CD4-positive, alpha-beta T cell (primary cell): ENCODE measurements at places on chromosomes 7 and 10.

DNA sequence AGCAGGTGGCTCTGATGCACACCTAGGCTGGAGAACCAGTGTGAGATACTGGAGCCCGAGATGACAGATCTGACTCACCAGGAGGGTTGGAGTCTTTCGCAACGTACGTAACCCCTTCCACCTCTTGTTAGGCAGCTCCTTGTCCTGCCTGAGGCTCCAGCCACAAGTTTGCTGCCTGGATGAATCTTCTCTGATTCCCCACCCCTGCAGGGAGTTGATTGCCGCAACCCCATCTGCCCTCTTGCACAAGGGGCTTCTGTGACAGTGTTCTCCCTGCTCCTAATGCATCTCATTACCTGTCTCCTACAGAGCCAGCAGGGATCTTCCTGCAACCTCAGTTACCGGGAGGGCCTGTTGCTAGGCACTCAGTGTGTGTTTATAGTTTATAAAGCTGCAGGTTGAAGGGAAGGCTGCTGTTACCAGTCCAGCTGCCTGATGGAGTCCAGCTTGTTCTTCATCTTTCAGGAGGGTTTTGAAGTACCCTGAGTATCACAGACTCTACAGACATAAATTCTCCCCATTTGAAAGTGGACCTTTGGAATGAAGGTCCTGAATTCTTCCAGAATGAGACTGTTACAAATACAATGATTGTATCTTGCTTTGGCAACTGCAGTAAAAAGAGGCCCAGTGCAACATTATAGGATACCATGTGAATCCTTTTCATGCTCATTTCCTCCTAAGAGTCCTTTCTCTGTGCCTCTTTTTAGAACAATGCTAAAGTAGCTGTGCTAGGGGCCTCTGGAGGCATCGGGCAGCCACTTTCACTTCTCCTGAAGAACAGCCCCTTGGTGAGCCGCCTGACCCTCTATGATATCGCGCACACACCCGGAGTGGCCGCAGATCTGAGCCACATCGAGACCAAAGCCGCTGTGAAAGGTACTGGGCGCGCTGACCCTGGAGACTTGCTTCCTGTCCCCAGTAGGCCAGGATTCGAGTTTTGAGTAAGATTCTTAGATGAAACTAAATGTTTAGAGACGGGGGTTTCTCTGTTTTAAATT is 6.5 kb downstream of the MDH2 start:
- no peak for DNase-seq

GRCh38 chr10:73219384-73219783 is 27.7 kb downstream of the DNAJC9 start:
- DNase-seq: no peak

DNA sequence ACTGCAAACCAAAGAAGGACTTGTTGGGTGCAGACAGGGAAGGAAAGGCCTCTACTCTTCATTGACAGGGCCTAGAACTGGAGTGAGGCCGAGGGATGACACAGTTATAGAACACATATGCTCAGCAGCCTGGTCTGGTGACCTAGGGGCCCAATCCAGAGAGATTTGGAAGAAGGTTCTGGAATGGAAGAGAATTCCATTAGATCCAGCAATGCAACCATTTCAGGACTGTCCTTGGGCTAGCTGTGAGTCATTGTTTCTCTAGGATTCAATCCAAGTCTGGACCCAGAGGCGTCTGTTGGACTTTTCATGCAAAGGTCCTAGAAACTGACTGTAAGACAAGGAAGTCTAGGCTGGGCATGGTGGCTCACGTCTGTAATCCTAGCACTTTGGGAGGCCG is 59.2 kb downstream of the WIPF3 start:
- no peak for DNase-seq

DNA sequence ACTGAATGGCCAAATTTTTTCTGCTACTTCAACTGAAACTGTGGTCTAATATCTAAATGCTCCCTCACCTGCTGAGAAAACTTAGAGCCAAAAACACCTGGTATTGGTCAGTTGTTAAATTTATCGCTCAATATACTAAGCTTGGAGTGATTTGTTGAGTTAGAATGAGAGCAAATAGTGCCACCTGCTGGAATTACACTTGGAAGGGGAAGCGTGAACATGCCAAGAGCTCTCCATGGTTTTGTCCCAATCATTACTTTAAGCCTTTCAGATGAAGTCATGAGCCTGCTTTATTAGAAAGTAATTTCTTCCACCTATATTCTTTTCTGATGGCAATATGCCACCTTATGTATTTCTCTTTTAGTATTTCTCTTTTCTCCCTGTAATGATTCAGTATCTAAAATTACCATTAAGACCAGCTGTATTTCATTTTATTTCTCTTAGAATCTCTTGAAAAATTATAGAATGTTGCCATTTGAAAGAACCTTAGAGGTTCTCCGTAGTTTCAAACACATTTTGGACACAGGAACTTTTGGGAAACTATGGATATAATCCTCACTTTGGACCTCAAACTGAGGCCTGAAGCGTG is 447.8 kb upstream of the C7orf33 start:
- DNase-seq: no peak

DNA sequence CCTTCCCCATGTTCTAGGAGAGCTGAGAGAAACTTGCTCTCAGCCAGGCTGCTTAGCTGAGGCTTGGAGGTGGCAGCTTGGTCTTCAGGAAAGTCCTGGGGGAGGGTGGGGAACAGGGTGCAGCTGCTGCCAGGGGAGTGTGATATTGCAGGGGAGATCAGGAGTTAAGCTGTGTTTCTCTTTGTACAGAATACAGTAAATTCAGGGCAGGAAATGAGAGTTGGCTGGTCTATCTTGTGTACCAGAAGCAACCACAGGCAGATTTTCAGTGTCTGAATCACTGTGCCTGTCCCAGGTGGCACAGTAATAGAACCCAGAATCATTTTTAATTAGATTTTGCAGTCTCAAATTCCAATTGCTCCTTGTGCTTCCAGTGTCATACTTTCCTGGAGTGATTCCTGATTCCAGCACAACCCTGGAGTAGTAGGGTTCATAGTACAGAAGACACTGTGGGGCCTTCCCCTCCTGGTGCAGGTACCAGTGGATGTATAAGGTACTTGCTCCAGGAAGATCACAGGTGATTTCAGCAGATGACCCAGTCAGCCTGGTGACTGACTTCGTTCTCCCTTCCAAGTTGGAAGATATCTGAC is 94.0 kb upstream of the TARP start:
- DNase-seq: no peak
